ENCODE measurements at places on chromosomes 2 and 18.

- H3K4me3 ChIP-seq: no peak overlapping the region
- no peaks in the 10 kb centered on the region for H3K27me3 ChIP-seq
- no peak for DNase-seq
- H3K4me1 ChIP-seq: no peaks in the 10 kb centered on the region
- no peak overlapping the region for H3K27ac ChIP-seq
- H3K36me3 ChIP-seq: peaks cover 19% of the 10 kb centered on the region
These were observed 26.2 kb upstream of the CYP27A1 start for GRCh38 chr2:218755567-218756404.

GRCh38 chr18:9419956-9420631, 55.2 kb upstream of the RALBP1 start:
- H3K4me1 ChIP-seq: no peaks in the 10 kb centered on the region
- H3K27ac ChIP-seq: no peak overlapping the region
- H3K36me3 ChIP-seq: no peaks in the 10 kb centered on the region
- no peak overlapping the region for H3K4me3 ChIP-seq
- no peak for DNase-seq
- no peaks in the 10 kb centered on the region for H3K27me3 ChIP-seq

DNA sequence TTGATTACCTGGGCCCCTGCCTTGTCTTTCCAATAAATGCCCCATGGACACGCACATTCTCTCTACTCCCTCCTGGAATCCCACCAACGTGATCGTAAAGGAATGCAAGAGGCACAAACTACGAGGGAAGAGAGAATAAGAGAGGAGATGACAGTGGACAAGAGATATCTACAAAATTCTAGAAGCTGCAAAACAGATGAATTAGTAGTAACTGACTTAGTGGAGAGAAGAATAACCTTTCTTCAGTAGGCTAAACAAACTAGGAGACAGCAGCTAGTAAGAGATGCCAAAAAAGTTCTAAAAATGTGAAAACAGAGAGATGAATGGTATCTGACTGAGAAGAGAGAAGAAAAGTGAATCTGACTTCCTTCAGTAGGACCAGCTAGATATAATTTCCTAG, 43.5 kb upstream of the MYCN start:
- no peaks in the 10 kb centered on the region for H3K4me1 ChIP-seq
- no peak for DNase-seq
- H3K27ac ChIP-seq: no peak overlapping the region
- no peak overlapping the region for H3K4me3 ChIP-seq

GRCh38 chr2:125696560-125696959, 959.4 kb upstream of the GYPC start:
- no peaks in the 10 kb centered on the region for H3K4me1 ChIP-seq
- no peak for DNase-seq
- H3K36me3 ChIP-seq: no peaks in the 10 kb centered on the region
- H3K27me3 ChIP-seq: no peaks in the 10 kb centered on the region
- H3K4me3 ChIP-seq: no peak overlapping the region

- H3K27ac ChIP-seq: no peak overlapping the region
- peaks cover 29% of the 10 kb centered on the region for H3K27me3 ChIP-seq
- H3K4me1 ChIP-seq: peaks cover 19% of the 10 kb centered on the region
- no peak for DNase-seq
These were observed 2.1 kb downstream of the TMEM198 start for GRCh38 chr2:219545943-219546352.
